T-cell (primary cell): ENCODE measurements at places on chromosomes 7 and 10. TPM values are rescaled to one million over a fixed set of nuclear protein-coding genes. Genes with fewer than 3 reads are reported as not detected.

- H3K4me3 ChIP-seq = no peak overlapping the region
- H3K4me1 ChIP-seq = no peaks in the 10 kb centered on the region
- no peak for DNase-seq
- no peaks in the 10 kb centered on the region for H3K27me3 ChIP-seq
- H3K36me3 ChIP-seq = no peaks in the 10 kb centered on the region
Observed at GRCh38 chr7:146321301-146321700, 204.7 kb downstream of the CNTNAP2 start.

DNA sequence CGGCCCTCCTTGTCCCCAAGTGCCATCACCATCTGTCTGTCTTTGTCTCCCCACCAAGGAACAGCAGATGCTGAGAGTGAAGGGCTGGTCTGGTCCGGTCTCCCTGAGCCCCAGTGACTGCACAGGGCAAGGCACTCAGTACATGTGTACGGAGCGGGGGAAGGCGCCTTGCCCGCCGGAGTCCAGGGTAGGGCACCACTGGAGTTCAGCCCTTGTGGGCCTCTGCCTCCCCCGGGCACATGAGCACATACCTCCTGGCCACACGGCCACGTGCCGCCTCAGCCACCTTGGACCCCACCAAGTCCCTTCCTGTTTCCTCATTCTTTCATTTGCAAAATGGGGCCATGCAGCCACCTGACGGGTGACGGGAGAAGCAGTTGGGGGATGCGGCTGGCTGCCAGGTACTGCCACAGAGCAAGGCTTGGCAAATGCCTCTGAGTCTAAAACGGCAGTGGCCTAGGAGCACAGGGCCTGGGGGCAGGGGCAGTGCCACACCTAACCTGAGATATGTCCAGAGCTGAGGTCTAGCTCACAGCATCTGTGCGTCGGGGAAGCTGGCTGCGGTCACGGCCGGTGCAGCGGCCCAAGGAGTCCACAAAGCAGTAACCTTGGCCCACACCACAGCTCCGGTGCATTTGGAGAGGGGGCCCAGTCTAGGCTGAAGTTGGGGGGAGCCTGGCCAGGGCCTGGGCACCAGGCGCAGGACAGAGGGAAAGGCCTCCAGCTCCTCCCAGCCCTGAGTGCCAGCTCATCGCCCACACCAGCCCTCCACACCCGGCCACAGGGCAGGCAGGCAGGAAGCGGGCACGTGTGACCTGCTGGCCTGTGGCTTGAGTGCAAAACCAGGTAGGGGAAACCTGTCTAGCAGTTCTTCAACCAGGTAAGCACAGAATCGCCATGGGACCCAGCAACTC lies 5.2 kb downstream of the ADAP1 start:
- H3K36me3 ChIP-seq = no peaks in the 10 kb centered on the region
- H3K27ac ChIP-seq = no peak overlapping the region
- DNase-seq = no peak
- peaks cover 19% of the 10 kb centered on the region for H3K27me3 ChIP-seq
- no peak overlapping the region for H3K4me3 ChIP-seq
- H3K4me1 ChIP-seq = no peaks in the 10 kb centered on the region

CCL24 gene
- total RNA-seq = not detected

- no peaks in the 10 kb centered on the region for H3K4me1 ChIP-seq
- no peak overlapping the region for H3K27ac ChIP-seq
- no peak overlapping the region for H3K4me3 ChIP-seq
- H3K36me3 ChIP-seq = no peaks in the 10 kb centered on the region
- H3K27me3 ChIP-seq = peaks cover 6% of the 10 kb centered on the region
Observed at GRCh38 chr7:50197549-50197948, 104.5 kb upstream of the ZPBP start.

FZD1 gene
- total RNA-seq = 0.07 TPM

- no peaks in the 10 kb centered on the region for H3K27me3 ChIP-seq
- H3K4me3 ChIP-seq = no peak overlapping the region
- peaks cover 18% of the 10 kb centered on the region for H3K4me1 ChIP-seq
- no peak overlapping the region for H3K27ac ChIP-seq
Observed at GRCh38 chr10:28294809-28295208, 8.1 kb downstream of the MPP7 start.

DNA sequence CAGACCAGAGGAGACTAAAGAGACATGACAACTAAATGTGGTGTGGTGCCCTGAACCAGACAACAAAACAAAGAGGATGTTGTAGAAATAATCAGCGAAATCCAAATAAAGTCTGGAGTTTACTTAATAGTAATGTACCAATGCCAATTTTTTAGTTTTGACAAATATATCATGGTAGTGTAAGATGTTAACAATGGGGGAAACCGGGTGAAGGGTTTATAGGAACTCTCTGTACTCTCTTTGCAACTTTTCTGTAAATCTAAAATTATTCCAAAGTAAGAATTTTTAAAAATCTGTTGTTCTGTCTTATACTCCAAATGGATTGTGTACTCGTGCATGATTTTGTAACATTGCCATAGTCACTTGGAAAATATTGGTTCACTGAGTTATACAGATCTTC lies 129.3 kb downstream of the CNNM2 start:
- no peaks in the 10 kb centered on the region for H3K4me1 ChIP-seq
- no peak overlapping the region for H3K4me3 ChIP-seq
- DNase-seq = no peak
- no peak overlapping the region for H3K27ac ChIP-seq

- no peak for DNase-seq
- H3K36me3 ChIP-seq = no peaks in the 10 kb centered on the region
- H3K4me1 ChIP-seq = no peaks in the 10 kb centered on the region
- no peaks in the 10 kb centered on the region for H3K27me3 ChIP-seq
Observed at GRCh38 chr7:30080818-30081217, 52.6 kb downstream of the PLEKHA8 start.

JCAD gene
- 0.06 TPM for total RNA-seq

- H3K4me1 ChIP-seq = peaks cover 25% of the 10 kb centered on the region
- no peak overlapping the region for H3K27ac ChIP-seq
- H3K4me3 ChIP-seq = no peak overlapping the region
- H3K36me3 ChIP-seq = no peaks in the 10 kb centered on the region
- no peak for DNase-seq
- no peaks in the 10 kb centered on the region for H3K27me3 ChIP-seq
Observed at GRCh38 chr7:151793531-151793951, 83.4 kb downstream of the PRKAG2 start.

DNA sequence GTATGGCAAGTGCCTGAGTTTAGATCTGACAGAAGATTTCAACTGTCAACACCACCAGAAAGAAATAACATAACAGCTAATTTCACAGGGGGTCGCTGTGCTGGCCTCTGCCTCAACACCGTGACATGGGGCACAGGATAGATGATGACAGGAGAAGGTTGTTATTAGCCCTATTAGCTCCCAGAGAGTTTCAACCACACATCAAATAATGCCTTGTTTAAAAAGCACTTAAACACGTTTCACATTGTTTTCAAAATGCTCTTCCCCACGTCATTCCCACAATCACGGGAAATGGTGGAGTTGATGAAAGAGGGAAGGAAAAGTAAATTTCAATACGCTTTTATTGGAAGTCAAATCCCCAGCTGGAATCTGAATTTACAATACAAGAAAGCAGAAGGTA lies 184.7 kb downstream of the MAGI2 start:
- no peaks in the 10 kb centered on the region for H3K36me3 ChIP-seq
- H3K4me3 ChIP-seq = no peak overlapping the region
- no peak overlapping the region for H3K27ac ChIP-seq
- DNase-seq = no peak

AKR1B15 gene
- not detected for total RNA-seq

- H3K27ac ChIP-seq = no peak overlapping the region
- DNase-seq = no peak
- H3K27me3 ChIP-seq = no peaks in the 10 kb centered on the region
- no peaks in the 10 kb centered on the region for H3K36me3 ChIP-seq
- H3K4me1 ChIP-seq = no peaks in the 10 kb centered on the region
- no peak overlapping the region for H3K4me3 ChIP-seq
Observed at GRCh38 chr10:88507826-88508453, 75.2 kb downstream of the RNLS start.

GRCh38 chr10:137031-137430 lies 1.8 kb downstream of the ZMYND11 start:
- DNase-seq = no peak
- H3K4me3 ChIP-seq = peak overlapping the region; percentile 85
- no peaks in the 10 kb centered on the region for H3K27me3 ChIP-seq
- no peaks in the 10 kb centered on the region for H3K36me3 ChIP-seq
- peaks cover 15% of the 10 kb centered on the region for H3K4me1 ChIP-seq

GRCh38 chr10:114246679-114247305 lies 7.7 kb downstream of the VWA2 start:
- H3K36me3 ChIP-seq = no peaks in the 10 kb centered on the region
- H3K27ac ChIP-seq = no peak overlapping the region
- H3K27me3 ChIP-seq = peaks cover 19% of the 10 kb centered on the region
- no peak overlapping the region for H3K4me3 ChIP-seq
- no peaks in the 10 kb centered on the region for H3K4me1 ChIP-seq

GRCh38 chr7:4416396-4417056 lies 265.6 kb upstream of the FOXK1 start:
- H3K27me3 ChIP-seq = no peaks in the 10 kb centered on the region
- DNase-seq = no peak
- H3K36me3 ChIP-seq = no peaks in the 10 kb centered on the region
- H3K4me3 ChIP-seq = no peak overlapping the region

VSTM4 gene
- 0.19 TPM for total RNA-seq

DNA sequence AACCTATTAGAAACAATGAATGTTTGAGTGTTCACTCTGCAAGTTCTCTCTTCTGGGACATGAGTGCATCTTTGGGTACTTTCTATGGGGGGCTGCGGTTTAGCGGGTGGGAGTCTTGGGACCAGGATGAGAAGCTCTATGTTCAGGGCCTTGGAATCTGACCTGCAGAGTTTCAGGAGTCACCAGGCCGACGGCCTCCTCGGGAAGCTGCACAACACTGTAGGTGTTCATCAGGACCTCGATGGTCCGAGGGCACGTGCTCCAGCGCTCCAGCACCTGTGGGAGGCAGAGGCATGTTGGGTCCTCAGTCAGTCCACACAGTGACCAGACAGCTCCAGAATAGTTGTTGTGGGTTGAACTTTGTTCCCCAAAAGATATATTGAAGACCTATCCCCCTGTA lies 8.9 kb upstream of the GBX1 start:
- no peak overlapping the region for H3K27ac ChIP-seq
- H3K4me1 ChIP-seq = peaks cover 12% of the 10 kb centered on the region
- peaks cover 77% of the 10 kb centered on the region for H3K27me3 ChIP-seq
- H3K4me3 ChIP-seq = no peak overlapping the region
- no peak for DNase-seq

DNA sequence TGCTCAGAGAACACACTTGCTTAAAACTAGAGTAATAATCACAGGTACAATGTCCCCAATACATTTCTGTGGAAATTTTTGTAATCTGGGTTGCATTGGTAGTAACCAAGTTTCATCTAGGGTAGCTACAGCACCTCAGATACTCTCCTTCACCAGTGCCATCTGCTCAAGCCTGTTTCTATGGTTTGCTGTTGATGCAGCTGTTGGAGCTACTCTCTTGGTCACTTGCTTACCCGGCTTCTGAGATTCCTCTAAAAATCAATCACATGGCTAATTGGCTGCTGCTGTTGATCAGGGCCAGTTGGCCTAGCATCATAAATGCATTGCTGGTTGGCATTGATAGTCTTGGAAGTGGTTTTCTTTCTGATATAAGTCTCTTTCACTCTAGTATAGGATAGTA lies 220.8 kb downstream of the BICC1 start:
- no peaks in the 10 kb centered on the region for H3K4me1 ChIP-seq
- no peak overlapping the region for H3K27ac ChIP-seq
- no peaks in the 10 kb centered on the region for H3K36me3 ChIP-seq
- DNase-seq = no peak

DNA sequence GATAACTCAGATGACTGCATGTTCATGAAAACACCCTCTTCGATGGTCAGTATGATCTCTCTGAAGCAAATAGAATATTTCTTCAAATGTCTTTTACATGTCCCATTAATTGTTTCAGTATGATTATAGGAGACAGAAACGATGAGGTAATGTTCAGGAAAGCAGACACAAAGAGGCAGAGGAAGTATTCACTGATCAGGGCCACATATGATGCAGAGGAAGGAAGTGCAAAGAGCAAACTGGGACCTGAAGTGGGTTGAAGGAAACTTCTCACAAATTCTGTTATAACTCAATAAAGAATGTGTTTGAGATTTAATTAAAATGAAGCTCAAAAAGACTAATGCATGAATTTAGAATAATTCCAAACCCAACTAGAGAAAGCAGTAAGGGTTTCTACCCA lies 70.5 kb downstream of the TES start:
- H3K4me3 ChIP-seq = no peak overlapping the region
- H3K4me1 ChIP-seq = no peaks in the 10 kb centered on the region
- H3K27ac ChIP-seq = no peak overlapping the region
- no peak for DNase-seq
- H3K27me3 ChIP-seq = no peaks in the 10 kb centered on the region
- no peaks in the 10 kb centered on the region for H3K36me3 ChIP-seq

GRCh38 chr7:137772316-137772715 lies 74.5 kb downstream of the DGKI start:
- no peak overlapping the region for H3K4me3 ChIP-seq
- no peaks in the 10 kb centered on the region for H3K4me1 ChIP-seq
- DNase-seq = no peak
- no peaks in the 10 kb centered on the region for H3K36me3 ChIP-seq
- H3K27me3 ChIP-seq = no peaks in the 10 kb centered on the region

ITPRID1 gene
- total RNA-seq = not detected

GRCh38 chr10:60238759-60239100 lies 150.9 kb downstream of the ANK3 start:
- no peaks in the 10 kb centered on the region for H3K36me3 ChIP-seq
- H3K27ac ChIP-seq = no peak overlapping the region
- DNase-seq = no peak
- no peak overlapping the region for H3K4me3 ChIP-seq

- H3K4me3 ChIP-seq = no peak overlapping the region
- no peaks in the 10 kb centered on the region for H3K4me1 ChIP-seq
- H3K27ac ChIP-seq = no peak overlapping the region
- no peaks in the 10 kb centered on the region for H3K27me3 ChIP-seq
- H3K36me3 ChIP-seq = no peaks in the 10 kb centered on the region
Observed at GRCh38 chr7:7399707-7400106, 136.0 kb downstream of the COL28A1 start.

BLNK gene
- total RNA-seq = 1.4 TPM

TMEM254 gene
- 9.6 TPM for total RNA-seq

DNA sequence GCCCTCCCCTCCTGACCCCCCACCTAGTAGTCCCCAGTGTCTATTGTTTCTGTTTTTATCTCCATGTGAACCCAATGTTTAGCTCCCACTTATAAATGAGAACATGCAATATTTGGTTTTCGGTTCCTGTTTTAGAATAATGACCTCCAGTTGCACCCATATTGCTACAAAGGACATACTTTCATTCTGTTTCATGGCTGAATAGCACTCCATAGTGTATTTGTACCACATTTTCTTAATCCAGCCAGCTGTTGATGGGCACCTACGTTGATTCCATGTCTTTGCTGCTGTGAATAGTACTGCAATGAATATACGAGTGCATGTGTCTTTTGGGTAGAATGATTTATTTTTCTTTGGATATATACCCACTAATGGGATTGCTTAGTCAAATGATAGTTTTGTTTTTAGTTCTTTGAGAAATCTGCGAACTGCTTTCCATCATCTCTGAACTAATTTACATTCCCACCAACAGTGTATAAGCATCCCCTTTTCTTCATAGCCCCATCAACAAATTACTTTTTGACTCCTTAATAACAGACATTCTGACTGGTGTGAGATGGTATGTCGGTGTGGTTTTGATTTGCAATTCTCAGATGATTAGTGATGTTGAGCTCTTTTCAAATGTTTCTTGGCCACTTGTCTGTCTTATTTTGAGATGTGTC lies 128.4 kb upstream of the PHYHIPL start:
- H3K36me3 ChIP-seq = no peaks in the 10 kb centered on the region
- no peak for DNase-seq
- no peak overlapping the region for H3K4me3 ChIP-seq
- no peak overlapping the region for H3K27ac ChIP-seq
- no peaks in the 10 kb centered on the region for H3K4me1 ChIP-seq

- H3K36me3 ChIP-seq = no peaks in the 10 kb centered on the region
- no peak for DNase-seq
- H3K4me1 ChIP-seq = no peaks in the 10 kb centered on the region
- H3K4me3 ChIP-seq = no peak overlapping the region
Observed at GRCh38 chr7:37675749-37676148, 7.8 kb upstream of the GPR141 start.
